ENCODE measurements at places on chromosomes 2 and 18. TPM values are rescaled to one million over a fixed set of nuclear protein-coding genes. Genes with fewer than 3 reads are reported as not detected.

OR6B2 gene
- not detected for total RNA-seq

FOXD4L1 gene
- total RNA-seq, result not detected

GREB1L gene
- 3.5 TPM for total RNA-seq

KCNG2 gene
- total RNA-seq, result 0.43 TPM

VWA3B gene
- not detected for total RNA-seq

ST8SIA5 gene
- under 0.01 TPM for total RNA-seq

POTEC gene
- total RNA-seq, result not detected

C2orf76 gene
- 14.5 TPM for total RNA-seq

RNF144A gene
- total RNA-seq, result 12.2 TPM

NUP35 gene
- 10.7 TPM for total RNA-seq

Data from dermis lymphatic vessel endothelial cell (primary cell).